ENCODE measurements at places on chromosomes 2 and 18. TPM values are rescaled to one million over a fixed set of nuclear protein-coding genes. Genes with fewer than 3 reads are reported as not detected.

Gene L3MBTL4
- total RNA-seq: 0.41 TPM

Gene ALK
- not detected for total RNA-seq

Gene PSTPIP2
- 5.0 TPM for total RNA-seq

Gene CNDP1
- 0.22 TPM for total RNA-seq

- no peak for DNase-seq
Measured at GRCh38 chr2:111252436-111252835, 131.7 kb downstream of the BCL2L11 start.

GRCh38 chr2:172092716-172093415 is 7.6 kb downstream of the DLX1 start:
- no peak for DNase-seq

DNA sequence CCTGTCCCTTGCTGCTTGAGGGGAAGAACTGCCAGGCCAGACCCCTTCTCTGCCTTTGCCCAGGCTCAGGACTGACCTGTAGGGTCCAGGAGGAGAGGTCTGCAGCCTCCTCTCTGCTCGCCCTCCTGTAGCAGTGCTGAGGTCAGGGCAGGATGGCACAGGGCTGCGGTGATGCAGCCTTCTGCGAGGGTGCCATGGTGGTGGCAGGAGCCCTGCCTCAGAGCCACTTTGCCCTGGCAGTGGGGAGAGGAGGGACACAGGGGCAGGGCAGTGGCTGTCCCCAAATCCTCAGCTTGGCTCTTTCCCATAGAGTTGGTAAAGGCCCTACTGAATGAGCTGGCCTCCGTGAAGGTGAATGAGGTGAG is 884 bp downstream of the PROM2 start:
- DNase-seq: peak; percentile 36

- DNase-seq: no peak
Measured at GRCh38 chr2:162821718-162822117, 16.8 kb downstream of the KCNH7 start.

DNA sequence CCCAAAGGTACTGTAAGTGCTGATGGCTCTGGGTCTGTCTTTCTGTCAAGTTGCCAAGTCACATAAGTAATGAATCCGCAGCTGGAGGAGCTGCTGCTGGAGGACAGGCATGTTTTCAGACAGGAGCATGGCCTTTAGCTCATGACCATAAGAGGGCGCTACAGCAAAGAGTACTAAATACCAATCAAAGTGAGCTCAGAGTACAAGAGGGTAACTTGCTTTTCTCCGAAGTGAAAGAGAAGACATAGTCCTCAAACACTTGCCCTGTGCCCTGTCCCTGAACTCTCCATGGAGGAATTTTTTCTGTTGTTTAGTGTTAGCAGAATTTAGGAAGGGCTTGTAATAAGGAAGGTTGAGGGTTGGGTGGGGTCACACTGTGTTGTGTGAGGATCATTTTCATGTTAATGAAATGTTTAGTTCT is 58.0 kb upstream of the EML6 start:
- no peak for DNase-seq

DNA sequence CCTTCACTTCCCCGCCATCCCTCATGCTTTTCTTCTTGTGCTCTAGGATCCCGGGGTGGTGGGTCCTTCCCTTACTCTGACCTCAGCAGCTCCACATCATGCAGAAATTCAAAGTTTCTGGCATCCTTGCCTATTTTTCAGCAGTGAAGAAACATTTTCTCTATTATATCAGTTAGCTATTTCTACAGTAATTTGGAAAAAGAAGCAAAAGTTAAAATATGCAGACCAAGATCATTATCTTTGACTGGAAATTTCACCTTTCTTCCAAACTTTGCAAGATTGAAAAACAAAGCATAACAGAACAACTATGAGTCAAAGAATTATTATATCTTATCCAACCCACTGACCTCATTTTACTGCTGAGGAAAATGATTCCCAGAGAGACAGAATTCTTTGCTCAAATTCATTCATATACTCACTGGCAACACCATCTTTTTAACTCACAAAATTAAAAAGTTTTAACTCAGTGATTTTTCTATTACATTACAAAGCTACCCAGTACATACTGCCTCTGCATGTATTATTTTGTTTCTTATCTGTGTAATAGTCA is 40.5 kb downstream of the ANTXR1 start:
- no peak for DNase-seq

Data from chondrocyte (in vitro differentiated cells).